T-helper 2 cell treated with Interferon-gamma antibody and Interleukin-4, amounts not matched to agents 5 μg/mL and 100 μg/mL, for 36 hours (primary cell): ENCODE measurements at places on chromosomes 7 and 10.
A peak's percentile ranks its signal among the peaks of the same experiment; 100 is the strongest.

DNA sequence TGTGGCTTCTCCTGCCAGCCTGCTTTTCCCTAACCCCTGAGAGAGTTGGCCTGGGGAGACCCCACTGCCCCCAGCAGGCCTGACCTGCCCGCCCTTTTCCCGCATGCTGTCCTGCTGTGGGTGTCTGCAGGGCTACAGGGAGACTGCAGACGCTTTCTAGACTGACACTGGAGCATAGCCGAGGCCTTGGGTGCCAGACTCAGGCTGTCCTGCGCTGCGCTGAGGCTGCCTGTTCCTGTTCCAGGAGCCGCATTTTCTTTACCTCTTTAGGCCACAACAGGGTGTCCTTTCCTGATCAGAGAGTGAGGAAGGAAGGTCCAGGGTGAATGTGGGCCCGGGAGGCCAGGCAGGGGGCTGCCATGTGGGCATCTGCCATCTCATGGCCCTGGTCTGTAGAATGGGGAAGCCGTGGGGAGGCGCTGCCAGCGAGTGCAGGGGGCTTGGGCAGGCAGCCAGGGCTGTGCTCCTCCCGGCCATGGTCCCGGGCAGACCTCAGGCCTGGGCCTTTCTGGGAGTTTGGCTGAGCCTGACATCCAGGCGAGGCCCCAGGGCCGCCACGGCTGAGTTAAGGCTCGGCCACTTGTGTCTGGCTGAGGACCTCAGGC lies 3.6 kb downstream of the PWWP2B start:
- DNase-seq: no peak

DNA sequence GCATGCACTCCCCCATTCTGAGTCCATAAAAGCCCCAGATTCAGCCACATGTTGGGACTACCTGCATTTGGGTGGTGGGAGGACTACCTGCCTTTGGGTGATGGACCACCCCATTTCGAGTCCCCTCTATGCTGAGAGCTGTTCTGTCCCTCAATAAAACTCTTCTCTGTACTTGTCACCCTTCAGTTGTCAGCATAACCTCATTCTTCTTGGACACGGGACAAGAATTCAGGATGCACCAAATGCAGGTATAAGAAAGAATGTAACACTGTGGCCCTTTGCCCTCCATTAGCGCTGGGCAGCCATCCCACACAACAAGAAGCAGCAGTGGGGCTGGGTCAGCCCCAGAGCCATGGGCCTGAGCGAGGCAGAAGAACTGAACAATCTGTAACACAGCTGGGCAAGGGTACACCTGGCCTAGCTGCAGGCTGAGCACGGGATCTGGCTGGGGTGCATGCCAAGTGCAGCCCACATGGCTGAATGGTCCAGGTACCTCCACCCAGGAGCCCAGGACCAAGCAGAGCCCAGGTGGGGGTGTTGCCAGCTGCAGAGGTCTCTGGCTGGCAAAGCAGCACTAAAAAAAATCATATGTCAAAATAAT lies 1344.3 kb upstream of the LRRTM3 start:
- DNase-seq: no peak

DNA sequence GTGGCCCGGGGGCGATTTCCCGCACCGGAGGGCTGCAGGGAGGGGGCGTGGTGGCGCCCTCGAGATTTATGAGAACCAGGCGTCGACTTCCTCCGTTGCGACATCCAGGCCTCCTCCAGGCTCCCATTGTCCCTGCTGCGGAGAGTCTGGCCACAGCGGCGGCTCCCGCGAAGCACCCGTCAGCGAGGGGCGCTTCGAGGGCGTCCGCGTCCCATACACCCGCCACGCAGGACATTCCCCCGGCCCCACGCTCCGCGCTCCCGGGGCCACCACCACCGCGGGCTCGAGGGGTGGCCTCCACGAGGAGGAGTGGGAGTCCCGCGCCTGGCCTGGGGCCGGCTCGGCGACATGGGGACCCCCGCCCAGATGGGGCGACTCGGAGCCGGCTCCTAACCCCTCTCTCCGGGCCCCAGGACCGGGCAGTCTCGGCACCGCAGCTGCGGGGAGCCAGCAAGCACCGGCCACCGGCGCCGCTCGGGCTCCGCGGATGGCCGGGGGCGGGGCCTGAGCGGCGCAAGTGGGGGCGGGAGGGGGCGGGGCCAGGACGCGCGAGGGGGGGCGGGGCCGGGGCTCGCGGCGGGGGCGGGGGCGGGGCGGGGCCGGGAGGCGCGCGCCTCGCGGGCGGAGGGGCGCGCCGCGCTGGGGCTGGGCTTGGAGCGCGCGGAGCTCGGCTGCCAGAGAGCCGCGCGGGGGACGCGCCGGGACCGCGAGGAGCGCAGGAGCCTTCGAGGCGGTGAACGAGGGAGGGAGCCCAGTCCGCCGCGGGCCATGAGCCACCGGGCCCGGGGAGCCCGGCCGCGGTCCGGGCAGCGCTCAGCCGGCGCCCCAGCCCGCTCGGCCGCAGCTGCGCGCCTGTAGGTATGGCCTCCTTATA lies at the start of gene SH2B2:
TSS of gene SH2B2 (plus strand) at position 632 of the 874 bp plus-strand sequence. CDS start 13,683 bp downstream, outside the sequence.
- DNase-seq: peak; percentile 31

DNA sequence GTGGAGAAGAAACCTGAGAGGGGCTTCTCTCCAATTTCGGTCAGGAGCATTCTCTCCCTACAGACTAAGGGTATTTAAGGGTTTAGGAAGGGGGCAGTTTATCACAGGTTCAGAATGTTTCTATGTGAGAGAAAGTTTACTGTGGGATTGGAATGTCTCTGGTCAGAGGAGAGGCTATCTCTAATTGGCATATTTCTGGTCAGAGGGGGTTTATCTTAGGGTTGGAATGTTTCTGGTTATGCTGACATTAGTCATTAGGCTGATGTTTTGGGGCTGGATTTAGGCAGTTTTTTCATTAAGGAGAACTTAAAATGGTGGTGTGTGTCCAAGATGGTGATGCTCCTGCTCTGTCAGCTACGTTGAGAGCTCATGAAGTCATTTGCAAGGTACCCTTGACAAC lies 758.0 kb downstream of the TYW1 start:
- DNase-seq: no peak

- DNase-seq: no peak
Observed at GRCh38 chr7:2099048-2099957, 133.4 kb downstream of the MAD1L1 start.

- no peak for DNase-seq
Observed at GRCh38 chr7:137696376-137696775, 150.4 kb downstream of the DGKI start.

DNA sequence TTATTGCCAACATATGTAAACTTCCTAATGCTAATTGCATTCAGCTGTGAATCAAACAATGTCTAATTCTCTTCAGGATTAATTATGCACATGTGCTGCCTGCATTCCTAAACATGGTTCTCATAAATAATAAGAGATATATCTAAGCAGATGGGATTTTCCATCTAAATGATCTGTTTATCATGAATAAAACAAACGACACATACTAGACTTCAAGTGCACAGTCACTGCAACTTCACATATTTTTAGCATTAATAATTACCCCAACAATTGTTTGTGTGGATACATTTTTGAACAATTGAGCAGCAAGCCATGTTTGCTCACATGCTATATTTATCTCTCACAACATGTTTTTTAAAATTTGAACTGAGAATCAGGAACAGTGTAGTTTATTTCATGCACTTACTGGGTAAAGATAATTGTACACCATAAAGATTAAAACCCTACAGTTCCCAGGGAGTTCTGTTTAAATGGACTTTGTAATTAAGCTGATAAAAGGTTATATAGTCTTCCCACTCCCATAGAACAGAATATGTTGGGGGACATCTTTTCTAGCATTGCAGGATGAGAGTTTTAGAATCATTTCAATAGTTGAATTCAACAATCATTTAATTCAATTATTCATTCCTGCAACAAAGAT lies 378.5 kb downstream of the MDFIC start:
- no peak for DNase-seq

DNA sequence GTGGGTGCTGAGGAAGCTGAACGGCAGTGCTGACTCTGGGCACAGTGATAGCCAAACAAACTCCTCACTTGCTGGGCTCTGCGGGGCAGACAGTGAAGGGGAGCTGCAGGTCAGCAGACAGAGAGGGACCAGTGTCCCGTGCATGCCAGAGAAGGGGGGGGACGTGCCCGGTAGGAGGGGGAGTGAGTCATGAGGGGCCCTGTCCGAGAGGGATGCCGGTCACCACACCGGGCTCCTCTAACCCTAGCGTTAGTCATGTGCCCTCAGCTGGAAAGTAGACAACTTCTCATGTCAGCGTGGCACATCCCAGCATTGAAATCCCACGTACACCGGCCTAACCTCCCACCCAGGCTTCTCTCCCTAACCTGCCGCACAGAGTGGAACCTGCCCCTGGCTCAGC lies 117.1 kb upstream of the DPP6 start:
- DNase-seq: no peak

DNA sequence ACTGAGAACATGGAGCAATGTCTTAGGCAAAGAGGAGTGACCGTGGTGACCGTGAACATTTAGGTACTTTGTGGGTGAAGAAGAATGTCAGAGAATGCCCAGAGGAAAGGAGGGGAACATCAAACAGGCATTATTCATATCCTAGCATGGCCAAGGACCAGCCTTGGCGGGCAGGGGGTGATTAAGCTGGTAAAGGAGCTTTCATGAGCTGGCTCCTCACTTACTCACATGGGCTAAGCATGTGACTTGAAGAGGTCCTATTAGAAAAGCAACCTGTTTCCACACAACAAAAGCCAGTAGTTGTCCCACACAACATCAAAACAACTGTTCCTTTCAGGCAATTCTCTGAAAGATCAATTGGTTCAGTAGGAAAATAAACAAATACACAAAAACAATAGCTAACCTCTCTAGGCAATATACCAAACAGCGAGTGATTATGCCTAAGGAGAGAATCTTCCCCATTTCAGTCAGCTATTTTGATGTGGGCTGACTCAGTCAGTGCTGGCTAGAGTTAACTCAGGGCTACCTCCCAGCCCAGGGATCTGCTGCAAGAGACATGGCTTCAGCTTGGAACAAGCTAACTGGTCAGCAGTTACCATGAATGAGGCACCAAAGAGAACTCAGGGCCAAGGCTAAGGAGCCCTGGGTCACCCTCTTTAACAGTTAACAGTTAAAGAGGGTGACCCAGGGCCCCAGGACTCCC lies 283.5 kb downstream of the ARHGAP12 start:
- DNase-seq: no peak

DNA sequence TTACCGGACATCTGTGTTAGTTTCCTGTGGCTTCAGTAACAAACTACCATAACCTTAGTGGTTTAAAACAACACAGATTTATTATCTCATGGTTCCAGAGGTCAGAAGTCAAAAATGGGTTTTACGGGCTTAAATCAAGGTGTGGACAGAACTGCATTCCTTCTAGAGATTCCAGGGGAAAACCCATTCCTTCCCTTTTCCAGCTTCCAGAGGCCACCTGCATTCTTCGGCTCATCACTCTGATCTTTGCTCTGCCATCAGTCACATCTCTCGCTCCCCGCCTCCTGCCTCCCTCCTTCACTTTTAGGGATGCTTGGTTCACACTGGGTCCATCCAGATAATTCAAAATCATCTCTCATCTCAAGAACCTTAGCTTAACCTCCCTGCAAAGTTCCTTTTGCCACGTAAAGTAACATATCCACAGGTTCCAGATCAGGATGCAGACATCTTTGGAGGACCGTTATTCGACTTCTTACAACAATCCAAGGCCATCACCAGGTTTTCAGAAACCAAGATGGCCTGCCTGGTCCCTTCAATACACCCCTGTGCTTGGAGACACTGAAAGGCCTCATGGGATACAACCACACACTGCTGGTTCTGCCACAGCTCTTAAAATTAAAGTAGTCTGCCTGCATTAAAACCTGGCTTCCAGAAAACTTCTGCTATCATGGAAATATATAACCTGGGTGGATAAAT lies 225.9 kb upstream of the MYO3A start:
- DNase-seq: no peak

GRCh38 chr7:69845721-69846495 lies 247.6 kb downstream of the AUTS2 start:
- DNase-seq: no peak

DNA sequence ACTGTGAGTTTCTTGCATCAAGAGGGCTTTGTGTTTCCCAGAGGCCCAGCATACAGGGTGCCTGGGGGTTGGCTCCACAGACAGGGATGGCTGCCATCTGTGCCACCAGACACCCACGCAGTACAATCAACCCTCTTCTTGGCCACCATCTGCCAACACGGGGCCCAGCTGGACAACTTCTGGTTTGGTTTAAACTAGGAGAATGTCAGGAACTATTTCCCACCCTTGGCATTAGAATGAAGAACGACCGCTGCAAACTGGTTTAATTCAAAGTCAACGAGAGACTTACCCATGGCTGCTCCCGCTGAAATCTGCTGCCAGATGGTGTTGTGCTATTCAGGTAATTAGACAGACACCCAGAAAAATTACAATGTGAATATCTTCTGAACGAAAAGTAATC lies 27.8 kb downstream of the NMT2 start:
- no peak for DNase-seq

DNA sequence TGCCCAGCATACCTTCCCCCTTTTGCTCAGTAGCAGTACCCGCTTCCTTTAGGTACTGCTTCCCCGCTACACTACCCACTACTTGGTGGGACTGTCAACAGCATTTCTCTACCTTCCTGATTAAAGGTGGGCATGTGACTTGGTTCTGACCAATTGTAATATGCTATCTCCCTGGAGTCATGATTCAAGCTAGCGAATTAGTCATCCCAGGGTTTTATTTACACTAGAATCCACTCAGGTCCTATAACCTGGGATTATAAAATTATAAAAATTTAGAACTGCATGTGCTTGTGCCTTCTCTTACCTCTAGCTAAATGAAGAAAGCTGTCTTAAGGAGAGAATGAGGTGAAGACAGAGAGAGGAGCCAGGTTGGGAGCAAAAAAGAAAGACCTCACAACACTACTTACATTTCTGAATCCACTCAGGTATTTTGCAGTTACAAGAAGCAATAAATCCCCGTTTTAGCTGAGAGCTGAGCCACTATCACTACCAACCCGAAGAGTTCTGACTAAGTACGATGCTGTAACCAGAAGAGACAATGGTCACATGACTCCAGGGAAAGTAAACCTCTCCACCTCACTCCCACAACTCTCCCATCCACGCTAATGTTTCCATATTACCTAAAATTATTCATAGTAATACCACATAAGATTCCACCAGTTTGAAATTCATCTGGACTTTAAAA lies 9.7 kb downstream of the GBX1 start:
- no peak for DNase-seq

DNA sequence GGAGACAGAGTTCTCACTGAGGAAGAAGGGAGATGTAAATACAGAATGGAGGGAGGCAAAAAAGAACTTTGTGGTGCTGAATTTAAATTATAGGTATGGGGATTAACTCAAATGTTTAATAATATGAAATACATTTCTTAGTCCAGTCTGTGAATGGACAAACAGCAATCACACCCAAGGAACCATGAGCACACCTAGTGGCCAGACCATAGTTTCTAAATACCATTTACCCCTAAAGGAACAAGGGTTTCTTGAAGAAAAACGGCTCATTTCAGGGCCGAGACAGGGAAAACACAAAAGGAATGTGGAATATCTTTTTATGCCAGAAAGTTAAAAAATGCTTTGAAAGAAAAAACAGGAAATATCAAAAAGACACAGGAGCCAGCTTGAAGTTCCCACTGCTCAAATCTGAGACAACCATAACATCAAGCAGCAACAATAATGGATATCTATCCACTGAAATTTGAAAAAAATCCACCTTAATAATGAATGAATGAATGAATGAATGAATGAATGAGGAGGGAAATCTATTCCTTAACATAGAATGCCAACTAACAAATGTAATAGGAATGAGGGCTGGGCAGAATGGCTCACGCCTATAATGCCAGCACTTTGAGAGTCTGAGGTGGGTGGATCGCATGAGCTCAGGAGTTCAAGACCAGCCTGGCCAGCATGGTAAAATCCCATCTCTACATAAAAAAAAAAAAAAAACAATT lies 8.6 kb downstream of the IPMK start:
- DNase-seq: no peak

- DNase-seq: no peak
Observed at GRCh38 chr10:45819552-45819951, 27.7 kb downstream of the AGAP4 start.

GRCh38 chr10:10053051-10053450 lies 964.6 kb upstream of the CELF2 start:
- DNase-seq: no peak
